Kidney epithelial cell (primary cell): ENCODE measurements at places on chromosomes 13 and 19.
A peak's percentile ranks its signal among the peaks of the same experiment; 100 is the strongest.

- DNase-seq: peak; percentile 25
Measured at GRCh38 chr19:21568816-21569493, 63.6 kb downstream of the ZNF429 start.

- DNase-seq: no peak
Measured at GRCh38 chr13:96397807-96398206, 307.9 kb downstream of the HS6ST3 start.

DNA sequence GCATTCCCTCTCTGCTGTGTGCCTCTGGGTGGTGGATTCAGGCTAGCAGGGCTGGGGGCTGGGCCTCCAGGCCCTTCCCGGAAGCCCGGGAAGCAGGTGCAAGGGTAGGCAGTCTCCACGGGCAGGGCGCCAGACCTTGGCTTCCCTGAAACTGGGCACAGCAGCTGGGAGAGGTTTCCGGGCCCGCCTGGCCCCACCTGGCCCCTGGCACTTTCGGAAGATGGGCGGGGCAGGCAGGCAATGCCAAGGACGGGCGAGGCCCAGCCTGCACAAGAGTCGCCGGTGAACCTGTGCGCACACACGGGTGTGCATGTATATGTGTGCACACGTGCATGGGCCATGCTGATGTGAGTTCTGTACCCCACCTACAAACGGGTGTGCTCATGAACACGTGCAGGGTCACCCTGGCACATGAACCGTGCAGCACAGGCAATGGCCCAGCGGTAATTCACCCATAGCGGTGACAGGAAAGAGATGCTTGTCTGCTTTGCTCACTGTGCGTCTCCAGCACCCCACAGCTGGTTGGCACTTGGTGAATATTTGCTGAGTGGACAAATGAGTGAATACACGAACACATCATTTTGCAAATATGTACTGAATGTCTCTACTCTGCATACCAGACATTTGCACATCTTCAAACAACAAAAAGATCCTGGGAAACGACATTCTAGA lies 15.3 kb downstream of the GADD45B start:
- DNase-seq: peak; percentile 83

DNA sequence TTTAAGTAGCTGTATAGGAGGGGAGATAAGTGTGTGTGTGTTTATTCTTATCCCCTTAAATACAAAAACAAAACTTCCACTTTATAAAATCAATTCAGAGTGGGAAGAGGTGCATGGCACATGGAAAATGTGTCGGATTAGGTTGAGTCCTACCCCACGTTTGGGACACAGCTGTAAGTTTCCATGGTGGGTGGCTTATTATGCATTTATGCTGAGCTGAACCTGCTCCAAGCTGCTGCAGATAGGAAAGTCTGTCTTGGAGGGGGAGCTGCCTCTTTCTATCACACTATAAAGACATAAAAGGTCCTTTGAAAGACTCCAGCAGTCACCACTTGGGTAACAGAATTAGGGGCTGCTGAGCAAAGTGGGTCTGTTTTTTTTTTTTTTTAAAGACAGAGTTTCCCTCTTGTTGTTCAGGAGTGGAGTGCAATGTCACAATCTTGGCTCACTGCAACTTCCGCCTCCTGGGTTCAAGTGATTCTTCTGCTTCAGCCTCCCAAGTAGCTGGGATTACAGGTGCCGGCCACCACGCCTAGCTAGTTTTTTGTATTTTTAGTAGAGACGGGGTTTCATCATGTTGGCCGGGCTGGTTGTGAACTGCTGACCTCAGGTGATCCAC lies 15.2 kb downstream of the ACTN4 start:
- no peak for DNase-seq

GRCh38 chr19:15399234-15399515 lies 19.6 kb upstream of the AKAP8 start:
- no peak for DNase-seq

- DNase-seq: no peak
Measured at GRCh38 chr19:47414469-47414868, 4.9 kb downstream of the MEIS3 start.

GRCh38 chr19:46550684-46551083 lies 50.4 kb upstream of the CALM3 start:
- DNase-seq: no peak

DNA sequence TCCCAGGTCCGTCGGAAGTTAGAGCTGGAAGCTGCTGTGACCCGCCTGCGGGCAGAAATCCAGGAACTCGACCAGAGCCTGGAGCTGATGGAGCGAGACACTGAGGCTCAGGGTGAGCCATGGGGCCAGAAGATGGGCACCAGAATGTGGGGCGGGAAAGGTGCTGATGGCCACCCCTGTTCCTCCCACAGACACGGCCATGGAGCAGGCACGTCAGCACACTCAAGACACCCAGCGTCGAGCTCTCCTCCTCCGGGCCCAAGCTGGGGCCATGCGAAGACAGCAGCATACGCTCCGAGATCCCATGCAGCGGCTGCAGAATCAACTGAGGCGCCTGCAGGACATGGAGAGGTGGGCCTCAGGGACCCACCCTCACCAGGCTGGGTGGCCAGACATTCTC lies 2.5 kb downstream of the HAUS5 start:
- DNase-seq: no peak

GRCh38 chr13:32086791-32087441 lies 55.3 kb downstream of the FRY start:
- DNase-seq: no peak
